ENCODE measurements at places on chromosomes 4 and X.

- no peaks in the 10 kb centered on the region for H3K4me1 ChIP-seq
- no peak overlapping the region for H3K4me3 ChIP-seq
- no peak overlapping the region for H3K27ac ChIP-seq
These were observed 34.7 kb downstream of the ZFYVE28 start for GRCh38 chr4:2383760-2384159.

GRCh38 chr4:184447664-184448063 is 26.7 kb downstream of the IRF2 start:
- no peak for DNase-seq
- no peak overlapping the region for H3K4me3 ChIP-seq
- no peaks in the 10 kb centered on the region for H3K4me1 ChIP-seq

- no peaks in the 10 kb centered on the region for H3K36me3 ChIP-seq
- no peaks in the 10 kb centered on the region for H3K27me3 ChIP-seq
- DNase-seq, result no peak
- no peak overlapping the region for H3K27ac ChIP-seq
- H3K4me1 ChIP-seq, result no peaks in the 10 kb centered on the region
These were observed 586.5 kb upstream of the FTHL17 start for GRCh38 chrX:31658360-31658759.

DNA sequence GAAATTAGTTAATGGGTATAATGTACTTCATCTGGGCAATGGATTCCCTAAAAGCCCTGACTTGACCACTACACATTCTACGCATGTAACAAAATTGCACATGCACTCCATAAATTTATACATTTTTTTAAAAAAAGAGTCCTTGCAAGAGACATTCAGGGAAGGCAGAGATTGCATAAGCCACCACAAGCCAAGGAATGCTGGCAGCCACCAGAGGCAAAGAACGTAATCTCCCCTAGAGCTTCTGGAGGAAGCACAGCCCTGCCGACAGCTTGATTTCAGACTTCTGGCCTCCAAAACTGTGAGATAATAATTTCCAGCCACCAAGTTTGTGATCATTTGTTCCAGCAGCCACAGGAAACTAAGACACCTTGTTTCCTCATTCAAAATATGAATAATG is 185.6 kb upstream of the GALNT7 start:
- no peak overlapping the region for H3K4me3 ChIP-seq
- H3K27ac ChIP-seq, result no peak overlapping the region
- no peaks in the 10 kb centered on the region for H3K4me1 ChIP-seq
- no peak for DNase-seq

DNA sequence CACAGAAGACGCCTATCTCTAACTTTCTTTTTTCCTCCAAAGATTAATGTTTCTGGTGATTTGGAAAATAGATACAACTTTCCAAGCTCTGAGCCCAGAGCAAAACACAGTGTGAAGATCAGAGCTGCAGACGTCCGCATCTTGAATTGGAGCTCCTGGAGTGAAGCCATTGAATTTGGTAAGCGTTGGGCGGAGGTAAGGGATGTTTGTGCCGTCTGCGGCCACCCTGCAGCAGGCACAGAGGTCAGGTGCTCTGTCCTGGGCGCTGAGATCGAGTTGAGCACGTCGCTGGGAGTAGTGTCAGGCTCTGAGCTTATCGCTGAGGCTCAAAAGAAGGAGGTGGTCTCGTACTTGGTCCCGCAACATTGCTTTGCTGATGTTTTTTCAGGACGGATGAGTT is 31.8 kb downstream of the CSF2RA start:
- no peak overlapping the region for H3K4me3 ChIP-seq
- H3K4me1 ChIP-seq, result no peaks in the 10 kb centered on the region
- no peak for DNase-seq

- DNase-seq, result no peak
- H3K36me3 ChIP-seq, result no peaks in the 10 kb centered on the region
- H3K27me3 ChIP-seq, result peaks cover 9% of the 10 kb centered on the region
These were observed 138.0 kb downstream of the NSUN7 start for GRCh38 chr4:40887764-40888131.

DNA sequence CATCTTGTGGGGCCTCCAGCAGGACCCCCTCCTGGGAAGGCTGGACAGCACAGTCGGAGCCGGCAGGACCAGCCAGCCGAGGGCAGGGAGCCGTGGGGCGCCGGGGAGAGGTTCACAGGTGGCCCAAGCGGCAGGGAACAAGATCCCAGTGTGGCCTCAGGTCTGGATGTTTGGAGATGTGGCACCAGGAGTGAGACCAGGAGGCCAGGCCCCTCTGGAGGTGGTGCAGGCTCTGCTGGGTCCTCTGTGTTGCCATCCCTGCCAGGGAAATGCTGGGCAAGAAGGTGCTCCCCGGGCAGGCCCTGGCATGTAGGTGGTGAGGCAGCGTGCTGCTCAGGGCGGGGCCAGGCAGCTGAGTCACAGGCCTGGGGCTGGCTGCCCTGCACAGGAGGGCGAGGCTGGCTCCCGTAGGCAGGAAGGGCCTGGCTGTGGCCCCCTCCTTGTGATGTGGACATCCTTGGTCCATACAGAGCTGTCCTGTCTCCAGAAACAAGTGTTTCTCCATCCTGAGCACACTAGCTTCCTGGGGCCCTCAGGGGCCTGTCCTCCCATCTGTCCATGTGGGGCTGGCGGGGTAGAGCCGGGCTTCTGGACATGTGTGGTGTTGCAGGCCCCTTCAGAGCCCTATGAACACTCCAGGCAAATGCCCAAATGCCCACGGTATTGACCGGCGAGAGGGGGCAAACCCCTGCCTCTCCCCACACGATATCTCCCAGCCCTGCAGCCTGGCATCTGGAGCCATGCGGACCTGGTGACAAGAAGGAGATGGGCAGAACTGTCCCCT is 4.8 kb upstream of the HGFAC start:
- no peak overlapping the region for H3K27ac ChIP-seq
- H3K36me3 ChIP-seq, result no peaks in the 10 kb centered on the region
- no peak overlapping the region for H3K4me3 ChIP-seq
- no peaks in the 10 kb centered on the region for H3K4me1 ChIP-seq

GRCh38 chr4:76429636-76430035 is 5.4 kb upstream of the SHROOM3 start:
- no peak overlapping the region for H3K27ac ChIP-seq
- H3K27me3 ChIP-seq, result no peaks in the 10 kb centered on the region
- DNase-seq, result no peak
- H3K4me1 ChIP-seq, result no peaks in the 10 kb centered on the region
- H3K4me3 ChIP-seq, result no peak overlapping the region
